ENCODE measurements at places on chromosomes 5 and 9. TPM values are rescaled to one million over a fixed set of nuclear protein-coding genes. Genes with fewer than 3 reads are reported as not detected.

DMGDH gene
- 13.2 TPM for total RNA-seq

C9orf152 gene
- total RNA-seq, result not detected

GRCh38 chr5:62560786-62561185 lies 17.8 kb upstream of the LRRC70 start:
- no peak for DNase-seq

- DNase-seq, result no peak
Measured at GRCh38 chr9:90044263-90044662, 439.5 kb downstream of the GADD45G start.

GRCh38 chr5:31328040-31328733 lies 134.7 kb downstream of the CDH6 start:
- DNase-seq, result no peak

GRCh38 chr9:93132946-93133680 lies 938 bp downstream of the NINJ1 start:
- peak; percentile 85 for DNase-seq

- no peak for DNase-seq
Measured at GRCh38 chr5:92378966-92379611, 996.0 kb upstream of the ARRDC3 start.

GRCh38 chr5:38755181-38755580 lies 90.6 kb upstream of the OSMR start:
- no peak for DNase-seq

GRCh38 chr5:150473673-150474358 lies 24.3 kb upstream of the RPS14 start:
- peak; percentile 78 for DNase-seq

- DNase-seq, result peak; percentile 85
Measured at GRCh38 chr9:127569886-127570401, 42.1 kb upstream of the STXBP1 start.

- no peak for DNase-seq
Measured at GRCh38 chr5:74945561-74946165, 79.5 kb upstream of the FAM169A start.

- no peak for DNase-seq
Measured at GRCh38 chr5:171739271-171739670, 46.3 kb upstream of the SMIM23 start.

- DNase-seq, result no peak
Measured at GRCh38 chr9:3337515-3338225, 188.1 kb downstream of the RFX3 start.

All from thyroid gland (tissue), 4 donors.